ENCODE measurements at places on chromosomes 16 and 17. TPM values are rescaled to one million over a fixed set of nuclear protein-coding genes. Genes with fewer than 3 reads are reported as not detected.

Gene CACNA1H
- total RNA-seq = 4.2 TPM

Gene MPV17L
- total RNA-seq = 9.7 TPM

- DNase-seq = no peak
Observed at GRCh38 chr17:30377574-30378240, 1.0 kb upstream of the CPD start.

Gene CDRT15
- total RNA-seq = not detected

DNA sequence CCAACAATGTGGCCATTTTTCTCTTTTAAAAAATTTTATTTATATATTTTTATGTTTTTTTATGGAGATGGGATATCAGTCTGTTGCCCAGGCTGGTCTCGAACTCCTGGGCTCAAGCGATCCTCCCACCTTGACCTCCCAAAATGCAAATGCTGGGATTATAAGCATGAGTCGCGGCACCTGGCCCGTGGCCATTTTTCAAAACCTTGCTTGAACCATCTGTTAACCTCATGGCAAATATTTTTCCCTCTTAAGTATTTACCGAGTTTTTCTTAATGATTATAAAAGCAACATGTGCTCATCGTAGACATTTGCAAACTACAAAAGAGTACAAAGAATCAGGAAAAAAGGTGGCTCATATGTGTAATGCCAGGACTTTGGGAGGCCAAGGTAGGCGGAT is 127.6 kb downstream of the ABCC6 start:
- DNase-seq = no peak

DNA sequence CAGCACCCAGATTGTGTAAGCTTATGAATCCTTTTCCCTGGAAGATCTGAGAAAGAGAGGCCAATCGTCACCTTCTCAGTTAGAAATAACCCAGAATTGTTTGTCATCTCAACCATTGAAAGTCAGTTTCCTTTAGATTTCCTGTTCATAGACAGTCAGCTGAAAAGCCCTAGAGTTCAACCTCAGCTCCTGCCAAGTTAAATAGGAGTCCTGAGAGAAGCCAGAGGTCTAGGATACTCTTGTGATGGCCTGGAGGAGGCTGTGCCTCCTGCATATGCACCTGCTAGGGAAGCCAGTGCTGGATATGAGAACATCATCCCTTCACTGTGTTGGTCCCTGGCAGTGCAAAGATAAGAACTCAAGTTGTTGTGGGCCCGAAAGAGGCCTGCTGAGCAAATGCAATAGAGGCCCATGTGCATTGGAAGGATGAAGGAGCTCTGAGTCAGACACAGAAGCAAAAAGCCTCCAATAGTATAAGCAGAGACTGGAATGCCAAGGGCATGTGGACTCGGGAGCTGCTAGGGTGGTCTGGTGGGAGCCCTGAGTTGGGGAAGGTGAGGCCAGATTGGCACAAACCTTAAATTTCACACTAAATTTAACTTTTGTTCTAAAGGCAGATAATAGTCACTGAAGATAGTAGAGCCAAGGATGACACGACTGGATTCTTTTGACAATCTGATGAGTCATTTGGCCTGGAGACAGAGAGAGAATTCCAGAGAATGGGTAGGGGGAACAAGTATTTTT is 520.9 kb upstream of the CDH5 start:
- no peak for DNase-seq

DNA sequence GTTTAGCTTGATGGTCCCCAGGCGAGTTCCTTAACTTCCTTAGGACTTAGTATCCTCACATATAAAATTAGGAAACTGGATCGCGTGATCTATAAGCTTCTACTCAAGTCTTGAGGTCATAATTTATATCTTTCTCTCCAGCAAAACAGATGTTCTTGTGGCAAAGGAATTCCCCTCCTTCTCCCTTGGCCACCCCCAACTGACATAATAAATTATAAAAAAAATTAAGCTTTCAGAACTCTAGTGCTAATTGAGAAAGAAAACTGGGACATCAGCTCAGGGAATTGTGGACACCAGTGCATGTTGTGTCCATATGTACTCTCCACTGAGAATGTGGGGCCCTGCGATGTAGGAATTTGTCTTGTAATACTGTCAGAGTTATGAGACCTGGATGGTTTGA is 13.5 kb downstream of the GNAO1 start:
- no peak for DNase-seq

Gene KRT33A
- not detected for total RNA-seq

Gene LGALS9B
- total RNA-seq = not detected

- no peak for DNase-seq
Observed at GRCh38 chr16:16890964-16891363, 512.0 kb downstream of the NPIPA7 start.

Gene TTLL6
- total RNA-seq = 0.06 TPM
